G401 (cell line): ENCODE measurements at places on chromosomes 4 and X. TPM values are rescaled to one million over a fixed set of nuclear protein-coding genes. Genes with fewer than 3 reads are reported as not detected.

GRCh38 chr4:76518241-76518640 is 83.2 kb downstream of the SHROOM3 start:
- DNase-seq: no peak

DNA sequence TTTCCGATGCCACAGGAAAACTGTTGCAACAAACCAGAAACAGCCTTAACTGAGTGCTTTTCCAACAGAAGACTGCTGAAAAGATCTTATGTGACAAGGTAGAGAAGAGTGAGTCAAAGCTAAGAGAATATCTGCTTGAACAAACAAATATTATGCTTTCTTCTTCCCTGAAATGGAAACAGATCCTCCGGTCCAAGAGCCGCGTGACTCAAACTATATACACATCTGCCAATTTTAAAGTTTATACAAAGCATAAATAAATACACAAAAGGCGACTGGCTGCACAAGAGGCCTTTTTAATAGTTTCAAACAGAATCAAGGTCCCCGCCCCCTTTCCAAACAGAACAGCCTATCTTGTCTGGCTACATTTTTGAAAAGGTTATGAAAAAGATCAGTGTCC is 329.7 kb upstream of the F9 start:
- DNase-seq: no peak

- no peak for DNase-seq
Observed at GRCh38 chrX:97399400-97399799, 515.7 kb downstream of the RPA4 start.

DNA sequence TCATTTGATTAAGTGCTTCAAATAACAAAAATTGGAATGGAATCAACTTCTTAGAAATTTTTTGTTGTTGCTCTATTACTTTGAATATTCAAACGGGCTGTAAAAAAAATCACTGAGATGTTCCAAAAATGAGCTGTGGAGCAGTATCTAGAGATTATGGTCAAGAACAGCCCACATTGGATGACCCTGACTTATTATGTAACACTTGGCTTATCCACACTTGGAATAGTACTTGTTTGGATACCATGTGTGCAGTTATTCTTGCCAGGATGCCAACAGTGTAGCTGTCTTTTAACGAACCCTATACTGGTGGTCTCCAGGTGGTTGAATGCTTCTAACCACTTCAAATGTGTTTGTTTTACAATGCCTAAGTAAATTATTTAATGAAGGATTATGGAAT is 64.9 kb upstream of the CAMK2D start:
- DNase-seq: peak; percentile 92

DNA sequence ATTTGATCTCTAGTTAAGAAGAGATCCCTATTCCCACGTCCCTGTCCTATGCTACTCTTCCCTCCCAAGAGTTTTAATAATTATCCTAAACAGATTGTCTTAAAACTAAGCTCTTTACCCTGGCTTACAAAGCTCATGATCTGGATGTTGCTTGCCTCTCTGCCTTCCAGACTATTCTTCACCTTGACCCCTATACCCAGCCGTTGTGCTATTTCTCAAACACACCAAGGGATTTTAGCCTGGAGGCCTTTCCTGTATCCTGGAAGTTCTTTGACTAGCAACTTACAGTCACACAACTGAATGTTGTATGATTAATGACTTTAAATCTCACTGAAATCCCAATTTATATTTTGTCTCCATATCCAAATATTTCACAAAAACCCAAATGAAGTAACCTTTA is 314.9 kb downstream of the ADGRL3 start:
- no peak for DNase-seq

Gene VCX3B
- 0.92 TPM in 1 of 2 replicates, not detected in the other for total RNA-seq

DNA sequence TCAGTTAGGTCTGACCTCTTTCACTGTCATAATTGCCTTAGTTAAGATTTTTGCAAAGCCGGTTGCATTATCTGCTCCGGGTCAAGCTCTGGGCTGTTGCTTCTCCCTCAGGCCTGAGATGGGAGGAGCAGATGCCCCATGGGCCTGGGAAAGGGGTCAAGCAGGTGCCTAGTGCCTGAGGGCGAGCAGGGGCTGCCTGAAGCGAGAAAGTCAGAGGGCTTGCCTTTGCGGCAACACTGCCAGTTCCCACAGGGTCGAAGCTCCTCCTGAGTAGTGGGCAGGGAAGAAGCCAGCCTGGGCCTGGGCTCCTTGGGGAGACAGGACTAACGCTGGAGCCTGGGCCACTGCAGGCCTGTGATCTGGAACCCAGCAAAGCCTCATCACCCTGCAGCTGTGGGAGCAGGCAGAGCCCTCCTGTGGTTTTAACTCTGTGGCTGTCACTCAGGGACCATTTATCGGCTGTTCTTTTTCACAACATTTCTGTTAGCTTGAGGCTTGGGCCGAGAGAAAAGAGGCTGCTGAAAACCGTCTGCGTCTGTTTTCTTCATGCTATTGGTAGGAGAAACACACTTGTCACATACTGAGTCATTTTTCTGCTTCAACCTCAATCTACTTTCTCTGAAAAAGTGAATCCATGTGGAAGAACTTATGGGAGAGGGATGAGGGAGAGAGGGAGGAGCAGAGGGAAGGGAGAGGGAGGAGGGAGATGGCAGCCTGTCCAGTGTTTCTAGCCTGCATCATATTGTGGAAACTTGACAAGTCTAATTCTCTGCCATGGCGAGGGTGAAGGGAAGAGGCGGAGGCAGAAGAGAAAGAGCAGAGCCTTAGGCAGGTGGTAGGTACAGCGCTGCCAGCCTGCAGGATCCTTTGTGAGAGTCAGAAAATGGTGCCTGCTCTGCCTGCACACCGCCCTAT is 68.4 kb downstream of the RHOH start:
- no peak for DNase-seq

DNA sequence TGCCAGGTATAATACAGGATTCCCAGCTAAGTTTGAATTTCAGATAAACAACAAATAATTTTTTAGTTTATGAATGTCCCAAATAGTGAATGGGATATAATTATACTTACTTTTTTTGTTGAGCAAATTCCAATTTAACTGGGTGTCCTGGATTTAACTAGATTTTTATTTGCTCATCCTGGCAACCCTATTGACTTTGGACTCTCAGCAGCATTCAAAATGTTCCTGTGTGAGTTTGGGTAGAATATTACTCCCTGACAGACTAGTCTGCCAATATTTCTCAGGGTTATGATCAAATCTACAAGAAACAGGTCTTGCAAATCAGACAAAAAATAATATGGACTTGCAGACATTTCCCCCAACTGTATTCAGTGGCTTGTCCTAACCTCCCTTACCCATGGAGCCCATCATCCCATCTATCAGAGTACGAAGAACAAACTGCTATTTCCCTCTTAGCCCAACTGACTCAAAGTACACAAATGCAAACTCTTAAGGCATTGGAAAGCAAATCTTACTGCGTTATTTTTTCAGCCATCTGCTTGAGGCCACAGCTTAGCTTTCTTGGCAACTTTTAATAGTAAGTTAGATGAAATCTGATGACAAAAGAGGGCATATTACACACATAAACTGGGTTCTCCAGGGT is 20.7 kb downstream of the SETD7 start:
- DNase-seq: no peak
